Stimulated activated CD8-positive, alpha-beta memory T cell treated with anti-CD3 and anti-CD28 coated beads, Interleukin-12 subunit alpha, Interleukin-12 subunit beta, amount 100 ng/mL, for 4 hours (primary cell): ENCODE measurements at places on chromosomes 5 and 9.

DNA sequence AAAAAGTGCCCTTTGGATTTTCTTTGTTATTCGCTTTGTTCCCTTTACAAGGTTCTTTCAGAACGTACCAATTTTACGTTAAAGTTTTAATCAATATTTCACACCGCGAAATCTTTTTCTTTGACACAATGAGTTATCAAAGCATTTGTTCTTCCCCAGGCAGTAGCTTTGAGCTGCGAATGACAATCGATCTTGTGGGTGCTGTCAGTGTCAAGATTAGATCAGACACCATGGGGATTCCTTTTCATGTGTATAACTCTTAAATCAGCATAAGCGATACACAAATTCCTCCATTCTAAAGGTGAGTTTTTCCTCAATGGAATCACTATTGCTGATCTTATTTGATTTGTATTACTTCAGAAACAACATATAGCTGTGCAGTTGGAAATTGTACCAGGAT, 145.5 kb downstream of the ST8SIA4 start:
- DNase-seq: no peak

DNA sequence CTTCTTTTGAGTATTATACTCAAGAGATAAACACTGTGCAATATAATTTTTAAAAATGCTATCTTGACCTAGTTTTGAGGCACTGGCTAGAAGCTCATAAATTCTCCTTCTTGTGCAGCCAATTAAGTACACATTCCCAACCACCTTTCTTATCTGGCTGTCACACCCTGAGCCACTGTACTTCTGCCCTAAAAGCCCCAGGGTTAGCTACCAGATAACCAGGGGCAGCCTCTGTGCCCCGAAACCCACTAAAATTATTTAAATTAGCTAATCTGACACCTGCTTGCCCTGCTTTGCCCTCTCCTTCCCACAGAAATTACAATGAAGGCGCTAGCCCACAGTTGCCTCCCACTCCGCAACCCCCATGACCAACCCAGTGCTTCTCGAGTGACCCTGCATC, 597.3 kb upstream of the TYRP1 start:
- no peak for DNase-seq

GRCh38 chr5:29042152-29042551, 2003.8 kb upstream of the CDH9 start:
- no peak for DNase-seq

DNA sequence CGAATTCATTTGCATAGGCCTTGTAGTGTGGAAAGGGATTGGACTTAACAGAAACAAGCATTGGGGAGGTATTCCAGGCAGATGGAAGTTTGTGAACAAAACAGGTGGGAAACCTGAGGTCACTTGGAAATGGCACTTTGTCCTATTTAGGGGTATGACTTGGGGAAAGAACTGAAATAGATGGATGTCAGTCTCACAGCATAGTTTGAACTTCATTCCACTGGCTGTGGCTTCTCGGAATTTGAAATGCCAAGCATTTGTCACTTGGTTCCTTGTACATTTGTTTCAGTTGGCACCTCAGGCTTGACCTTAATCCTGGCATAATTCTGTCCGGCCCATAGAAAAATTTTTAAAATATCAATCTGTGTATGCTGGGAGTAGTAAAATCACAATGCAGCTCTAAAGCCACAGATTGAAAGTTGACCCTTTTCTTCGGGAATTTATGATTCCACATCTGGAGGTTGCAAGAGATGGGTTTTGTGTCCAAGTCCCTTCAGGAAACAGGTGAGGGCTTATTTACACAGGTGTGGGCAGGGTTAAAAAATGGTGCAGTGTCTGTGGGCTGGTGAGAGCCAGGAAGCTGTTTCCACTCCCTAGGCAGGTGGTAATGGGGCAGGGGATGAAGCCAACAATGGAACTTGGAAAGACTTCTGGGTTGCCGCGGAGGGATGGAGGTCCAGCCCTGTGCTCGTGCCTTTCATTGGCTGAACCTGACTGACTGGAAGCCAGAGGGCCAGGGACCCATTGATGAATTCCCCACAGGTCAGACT, 39.2 kb upstream of the PDE8B start:
- no peak for DNase-seq

DNA sequence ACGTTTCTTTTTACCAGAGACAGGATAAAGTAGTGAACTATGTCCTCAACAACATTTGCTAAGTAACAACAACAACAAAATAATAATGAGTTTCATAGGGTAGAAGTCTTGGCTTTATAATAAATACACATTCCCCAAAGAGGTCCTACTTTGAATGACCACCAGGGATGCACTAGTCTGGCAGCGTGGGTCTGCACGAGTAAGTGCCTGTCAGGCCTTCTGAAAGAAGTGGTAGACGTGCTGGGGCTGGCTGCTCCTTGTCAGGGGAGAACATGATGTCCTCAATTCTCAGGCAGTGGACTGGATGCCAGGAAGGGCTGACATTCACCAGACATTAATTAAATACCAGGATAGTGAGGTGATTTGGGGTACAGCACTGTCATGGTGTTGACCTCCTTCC, 331.1 kb downstream of the TMEM38B start:
- no peak for DNase-seq

GRCh38 chr5:174734571-174735497, 10.5 kb downstream of the MSX2 start:
- no peak for DNase-seq

- DNase-seq: no peak
Observed at GRCh38 chr5:171311322-171312077, 2.5 kb downstream of the TLX3 start.

- no peak for DNase-seq
Observed at GRCh38 chr9:107875571-107875980, 386.0 kb upstream of the KLF4 start.

GRCh38 chr5:173228639-173229381, 6.2 kb downstream of the NKX2-5 start:
- no peak for DNase-seq

- no peak for DNase-seq
Observed at GRCh38 chr5:96333391-96333790, 99.7 kb downstream of the PCSK1 start.

- no peak for DNase-seq
Observed at GRCh38 chr5:100615362-100615761, 80.2 kb downstream of the FAM174A start.

DNA sequence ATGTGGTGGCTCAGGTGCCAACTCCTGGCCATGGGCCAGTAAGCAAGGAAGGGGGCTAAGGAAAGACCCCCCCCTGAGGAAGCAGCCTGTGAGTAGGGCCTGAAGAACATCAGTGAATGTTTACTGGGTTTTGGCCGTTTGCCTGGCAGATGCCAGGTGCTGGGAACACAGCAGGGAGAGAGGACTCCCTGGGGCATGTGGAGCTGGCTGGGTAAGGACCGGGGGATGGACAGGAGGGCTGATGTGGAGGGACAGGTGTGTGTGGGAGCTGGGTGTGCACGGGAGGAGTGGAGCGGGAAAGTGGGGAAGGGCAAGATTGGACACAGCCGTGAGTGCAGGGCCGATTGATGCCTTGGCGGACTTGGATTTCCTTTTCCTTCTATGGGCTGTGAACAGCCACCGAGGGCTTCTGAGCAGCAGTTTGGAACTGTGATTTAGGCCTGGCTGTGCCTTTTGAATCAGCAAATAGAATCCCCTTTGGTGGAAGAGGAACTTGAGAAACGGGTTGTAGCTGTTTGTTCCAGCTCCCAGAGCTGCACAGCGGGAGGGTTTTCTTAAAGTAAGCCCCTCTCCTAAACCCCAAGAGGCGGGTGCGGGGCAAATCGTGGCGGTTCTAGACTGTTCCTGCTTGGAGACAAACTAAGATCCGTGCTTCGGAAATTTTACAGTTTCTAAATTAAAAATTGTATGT, 3.1 kb downstream of the HMCN2 start:
- no peak for DNase-seq

DNA sequence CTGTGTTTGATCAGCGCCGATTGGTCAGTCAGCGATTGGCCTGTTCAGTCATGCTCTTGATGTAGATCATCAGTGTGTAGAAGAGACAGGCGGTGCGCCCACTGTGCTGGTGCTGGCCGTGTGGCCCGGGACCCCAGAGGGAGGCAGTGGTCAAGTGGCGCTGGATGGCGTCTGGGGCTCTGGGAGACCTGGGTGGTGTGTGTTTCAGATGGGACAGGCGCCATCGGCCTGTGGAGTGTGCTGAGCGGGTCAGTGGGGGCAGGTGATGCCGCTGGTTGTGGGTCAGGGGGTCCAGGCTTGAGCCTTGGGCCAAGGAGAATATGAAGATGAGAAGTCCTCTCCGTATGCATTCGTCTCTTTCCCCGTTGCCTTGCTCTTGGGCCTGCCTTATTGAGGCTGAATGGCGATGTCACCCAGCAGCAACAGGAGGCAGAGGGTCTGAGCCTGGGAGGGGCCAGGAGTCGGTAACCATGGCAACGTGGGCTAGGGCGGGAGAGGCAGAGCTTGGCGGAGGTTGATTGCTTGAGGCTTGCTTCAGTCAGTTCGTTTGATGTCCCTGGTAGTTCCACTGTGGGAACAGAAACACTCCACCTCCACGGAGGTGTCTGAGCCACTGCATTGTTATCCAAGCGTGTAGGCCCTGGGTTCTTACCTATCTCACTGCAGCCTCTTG, 117.8 kb upstream of the CACNA1B start:
- DNase-seq: no peak

- no peak for DNase-seq
Observed at GRCh38 chr5:52856564-52856963, 68.8 kb downstream of the ITGA1 start.

DNA sequence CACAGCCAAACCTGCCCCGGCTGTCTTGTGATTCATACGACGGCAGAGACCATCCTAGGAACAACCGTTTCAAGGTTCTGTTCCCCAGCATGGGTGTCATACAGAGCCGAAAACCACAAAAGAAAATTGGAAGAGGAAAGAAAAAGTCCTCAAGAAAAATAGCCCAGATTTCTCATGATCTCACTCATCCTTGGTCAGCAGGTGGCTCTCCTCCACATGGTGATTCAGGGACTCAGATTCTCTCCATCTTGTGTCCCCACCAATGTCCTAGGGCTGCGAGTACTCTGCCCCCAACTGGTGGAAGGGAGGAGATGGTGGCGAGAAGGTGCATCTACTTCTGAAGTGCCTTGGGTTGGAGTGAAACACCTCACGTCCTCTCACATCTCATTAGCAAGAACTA, 25.6 kb downstream of the PDZD2 start:
- DNase-seq: no peak

GRCh38 chr5:140391732-140392131, 9.9 kb upstream of the ANKHD1 start:
- DNase-seq: no peak
